ENCODE measurements at places on chromosomes 4 and X. TPM values are rescaled to one million over a fixed set of nuclear protein-coding genes. Genes with fewer than 3 reads are reported as not detected.

DNA sequence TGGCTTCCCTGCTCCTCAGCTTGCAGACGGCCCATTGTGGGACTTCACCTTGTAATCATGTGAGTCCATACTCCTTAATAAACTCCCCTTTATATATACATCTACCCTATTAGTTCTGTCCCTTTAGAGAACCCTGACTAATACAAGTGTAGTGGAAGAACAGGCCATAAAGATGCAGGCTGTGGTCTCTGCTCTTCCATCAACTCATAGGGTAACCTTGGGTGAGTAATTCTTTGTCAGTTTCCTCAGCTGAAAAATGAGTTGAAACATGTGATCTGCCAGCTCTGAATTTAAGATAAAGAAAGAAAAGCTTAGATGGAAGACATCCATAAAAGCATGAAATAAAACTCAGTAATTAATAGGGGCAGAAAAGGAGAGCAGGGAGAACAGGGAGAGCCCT, 103.6 kb downstream of the ENOX2 start:
- no peaks in the 10 kb centered on the region for H3K4me1 ChIP-seq
- no peak overlapping the region for H3K4me3 ChIP-seq
- no peaks in the 10 kb centered on the region for H3K36me3 ChIP-seq
- DNase-seq = no peak

GRCh38 chr4:107492566-107492965, 227.5 kb downstream of the PAPSS1 start:
- no peaks in the 10 kb centered on the region for H3K27me3 ChIP-seq
- no peak for DNase-seq
- no peaks in the 10 kb centered on the region for H3K36me3 ChIP-seq
- no peak overlapping the region for H3K4me3 ChIP-seq
- no peak overlapping the region for H3K27ac ChIP-seq

- no peak for DNase-seq
- no peak overlapping the region for H3K27ac ChIP-seq
- no peaks in the 10 kb centered on the region for H3K36me3 ChIP-seq
- no peak overlapping the region for H3K4me3 ChIP-seq
- H3K27me3 ChIP-seq = no peaks in the 10 kb centered on the region
- no peaks in the 10 kb centered on the region for H3K4me1 ChIP-seq
Measured at GRCh38 chrX:149079805-149080406, 425.2 kb downstream of the IDS start.

DNA sequence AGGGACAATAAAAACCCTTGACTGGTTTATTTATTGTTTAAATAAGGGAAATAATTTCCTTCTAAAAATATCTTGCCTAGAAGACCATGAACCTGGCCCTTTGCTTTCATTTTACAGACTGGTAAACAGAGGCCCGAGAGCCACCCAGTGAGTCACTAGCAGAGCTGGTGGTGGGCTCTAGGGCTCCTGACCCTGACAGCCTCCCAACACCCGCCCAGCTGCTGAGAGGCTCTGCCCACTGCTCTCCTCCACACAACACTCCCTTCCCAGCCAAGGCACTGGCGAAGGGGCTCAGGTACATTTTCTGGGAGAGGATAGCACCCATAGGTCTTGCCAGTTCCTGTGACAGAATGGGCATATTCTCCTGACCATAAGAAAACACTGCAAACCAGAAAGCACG, 18.1 kb upstream of the PPEF2 start:
- H3K27me3 ChIP-seq = no peaks in the 10 kb centered on the region
- no peak overlapping the region for H3K27ac ChIP-seq
- no peak overlapping the region for H3K4me3 ChIP-seq
- peaks cover 4% of the 10 kb centered on the region for H3K4me1 ChIP-seq
- no peak for DNase-seq
- no peaks in the 10 kb centered on the region for H3K36me3 ChIP-seq

DNA sequence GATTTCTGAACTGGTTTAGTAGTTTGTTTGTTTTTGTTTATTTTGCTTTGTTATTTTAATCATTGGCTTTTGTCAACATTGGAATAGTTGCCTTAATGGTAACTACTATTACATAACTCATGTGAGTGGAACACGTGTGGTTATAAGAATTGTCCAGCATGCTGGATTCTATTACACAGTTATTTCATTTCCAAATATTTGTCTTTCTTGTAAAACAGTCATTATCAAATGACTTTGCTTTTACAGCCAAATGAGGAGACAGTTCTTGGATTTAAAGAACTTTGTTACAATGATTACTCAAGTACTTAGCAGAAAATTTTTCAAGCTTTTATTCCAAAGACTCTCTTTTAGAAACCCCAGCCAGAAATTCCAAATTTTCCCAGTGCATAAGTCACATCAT, 516.1 kb upstream of the MAGEB2 start:
- no peak for DNase-seq
- no peak overlapping the region for H3K4me3 ChIP-seq
- no peaks in the 10 kb centered on the region for H3K27me3 ChIP-seq
- no peaks in the 10 kb centered on the region for H3K4me1 ChIP-seq

GRCh38 chr4:48974979-48975640, 11.0 kb upstream of the CWH43 start:
- H3K27me3 ChIP-seq = no peaks in the 10 kb centered on the region
- H3K4me1 ChIP-seq = no peaks in the 10 kb centered on the region
- no peak for DNase-seq
- no peaks in the 10 kb centered on the region for H3K36me3 ChIP-seq

- H3K36me3 ChIP-seq = no peaks in the 10 kb centered on the region
- H3K27me3 ChIP-seq = no peaks in the 10 kb centered on the region
- no peak for DNase-seq
- H3K4me1 ChIP-seq = no peaks in the 10 kb centered on the region
Measured at GRCh38 chrX:155127940-155128339, 56.6 kb downstream of the BRCC3 start.

Gene LYAR
- 49.0 TPM for total RNA-seq

Gene THAP9
- 41.3 TPM for total RNA-seq
